Mucosa of descending colon (tissue), 3 donors: ENCODE measurements at places on chromosomes 12 and 14.

GRCh38 chr12:22733756-22734155 lies 108.8 kb downstream of the ETNK1 start:
- no peak for DNase-seq

DNA sequence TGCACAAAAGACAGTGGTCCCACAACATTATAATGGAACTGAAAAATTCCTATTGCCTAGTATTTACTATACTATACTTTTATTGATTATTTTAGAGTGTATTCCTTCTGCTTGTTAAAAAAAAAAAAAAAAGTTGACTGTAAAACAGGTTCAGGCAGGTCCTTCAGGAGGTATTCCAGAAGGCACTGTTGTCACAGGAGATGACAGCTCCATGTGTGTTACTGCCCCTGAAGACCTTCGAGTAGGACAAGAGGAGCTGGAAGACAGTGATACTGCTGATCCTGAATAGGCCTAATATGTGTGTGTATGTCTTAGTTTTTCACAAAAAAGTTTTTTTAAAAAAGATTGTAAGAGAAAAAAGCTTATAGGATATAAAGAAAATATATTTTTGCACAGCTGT lies 12.3 kb downstream of the UBE2N start:
- DNase-seq, result no peak

GRCh38 chr12:72368719-72369422 lies 96.7 kb downstream of the TRHDE start:
- no peak for DNase-seq

DNA sequence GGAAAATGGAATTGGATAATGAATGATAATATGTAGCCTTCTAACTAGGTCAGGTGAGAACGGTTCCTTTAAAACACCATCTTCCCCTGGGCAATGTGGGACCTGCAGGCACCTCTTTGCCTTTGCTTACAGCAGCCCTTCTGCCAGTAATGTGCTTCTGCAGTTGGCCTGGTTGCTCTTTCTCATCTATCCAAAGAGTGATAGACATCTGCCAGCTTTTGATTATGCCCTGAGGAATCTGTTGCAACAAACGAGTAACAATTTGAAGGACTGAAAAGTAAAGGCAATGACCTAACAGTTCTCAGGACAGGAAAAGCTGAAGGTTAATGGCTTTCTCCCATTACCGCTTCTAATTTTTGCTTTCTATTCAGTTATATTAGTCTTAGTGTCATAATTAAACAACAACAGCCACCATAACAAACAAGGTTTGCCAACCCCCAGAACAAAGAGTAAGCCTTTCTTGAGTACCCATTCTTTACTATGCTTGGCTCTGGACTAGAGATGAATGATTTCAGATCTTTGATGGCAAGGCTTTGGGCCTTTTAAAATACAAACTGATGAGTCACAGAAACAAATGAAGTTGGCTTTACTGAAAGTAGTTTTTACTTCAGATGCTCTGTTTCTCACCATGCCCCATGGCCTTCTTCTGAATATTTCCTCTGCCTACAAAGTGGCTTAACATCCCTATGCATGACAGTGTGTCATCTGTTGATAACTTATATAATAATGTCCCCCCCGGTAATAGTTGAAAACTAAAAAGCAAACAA lies 76.1 kb upstream of the KRR1 start:
- DNase-seq, result no peak

DNA sequence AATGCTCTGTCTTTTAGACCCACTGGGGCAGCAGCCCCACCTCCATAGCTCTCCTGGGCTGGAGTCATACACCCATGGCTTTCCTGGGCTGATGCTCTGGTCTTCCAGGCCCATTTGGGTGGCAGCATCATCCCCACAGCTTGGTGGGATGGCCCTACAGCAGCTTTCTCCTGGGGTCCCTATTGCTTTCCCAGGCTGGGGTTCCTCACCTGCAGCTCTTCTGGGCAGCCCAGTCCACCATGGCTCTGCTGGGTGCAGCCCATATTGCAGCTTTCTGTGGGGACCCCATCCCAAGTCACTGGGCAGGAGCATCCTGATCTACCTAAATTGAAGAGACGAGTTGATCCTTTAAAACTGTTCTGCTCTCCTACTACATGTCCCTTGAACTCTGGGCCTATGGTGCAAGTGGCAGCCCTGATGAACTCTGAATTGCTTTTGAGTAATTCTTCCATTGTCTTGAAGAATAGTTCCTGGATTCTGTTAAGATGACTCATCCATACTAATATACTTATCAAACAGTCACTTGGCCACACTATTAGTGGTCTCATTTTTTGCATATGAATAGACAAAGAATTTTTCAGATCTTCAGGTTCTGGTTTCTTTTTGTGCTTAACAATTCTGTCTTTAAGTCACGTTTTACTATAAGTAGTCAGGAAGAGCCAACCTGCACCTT lies 390.1 kb downstream of the DPF3 start:
- no peak for DNase-seq

DNA sequence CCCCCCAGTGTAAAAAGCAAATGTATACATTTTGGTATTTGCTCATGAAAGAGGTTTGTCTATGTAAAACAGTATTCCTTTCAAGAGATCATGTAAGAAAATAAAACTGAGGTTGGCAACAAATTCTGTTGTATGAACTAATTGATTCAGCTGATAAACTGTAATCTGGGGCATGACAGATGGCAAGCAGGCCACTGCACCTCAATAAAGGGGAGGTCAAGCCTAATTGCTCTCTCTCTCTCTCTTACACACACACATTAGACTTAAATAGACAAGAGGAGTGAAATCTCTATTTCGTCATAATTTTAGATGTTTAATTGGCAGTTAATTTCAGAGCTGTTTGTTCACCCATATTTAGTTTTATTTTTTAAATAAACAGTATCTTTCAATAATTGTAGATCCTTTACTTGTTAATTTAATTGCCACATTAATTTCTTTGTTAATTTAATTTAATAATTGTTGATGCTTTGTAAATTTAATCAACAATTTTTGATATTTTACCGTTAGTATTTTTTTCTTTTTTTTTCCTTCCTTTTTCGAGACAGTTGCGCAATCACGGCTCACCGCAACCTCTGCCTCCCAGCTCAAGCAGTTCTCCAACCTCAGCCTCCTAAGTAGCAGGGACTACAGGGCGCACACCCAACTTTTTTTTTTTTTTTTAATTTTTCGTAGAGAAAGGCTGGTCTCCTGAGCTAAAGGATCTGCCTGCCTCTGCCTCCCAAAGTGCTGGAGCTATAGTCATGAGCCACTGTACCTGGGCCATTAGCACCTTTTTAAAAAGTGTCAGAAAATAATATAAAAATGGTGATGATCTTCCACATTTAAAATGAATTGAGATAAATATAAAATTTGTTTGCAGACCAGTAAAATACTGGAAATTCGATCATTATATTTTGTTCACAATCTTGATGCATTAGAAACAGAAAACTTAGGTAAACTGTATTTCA lies 577.7 kb downstream of the SLC16A7 start:
- DNase-seq, result no peak

- DNase-seq, result no peak
These were observed 130.3 kb upstream of the FUT8 start for GRCh38 chr14:65281991-65282895.

- no peak for DNase-seq
These were observed 214.2 kb downstream of the CPNE8 start for GRCh38 chr12:38691164-38691563.

DNA sequence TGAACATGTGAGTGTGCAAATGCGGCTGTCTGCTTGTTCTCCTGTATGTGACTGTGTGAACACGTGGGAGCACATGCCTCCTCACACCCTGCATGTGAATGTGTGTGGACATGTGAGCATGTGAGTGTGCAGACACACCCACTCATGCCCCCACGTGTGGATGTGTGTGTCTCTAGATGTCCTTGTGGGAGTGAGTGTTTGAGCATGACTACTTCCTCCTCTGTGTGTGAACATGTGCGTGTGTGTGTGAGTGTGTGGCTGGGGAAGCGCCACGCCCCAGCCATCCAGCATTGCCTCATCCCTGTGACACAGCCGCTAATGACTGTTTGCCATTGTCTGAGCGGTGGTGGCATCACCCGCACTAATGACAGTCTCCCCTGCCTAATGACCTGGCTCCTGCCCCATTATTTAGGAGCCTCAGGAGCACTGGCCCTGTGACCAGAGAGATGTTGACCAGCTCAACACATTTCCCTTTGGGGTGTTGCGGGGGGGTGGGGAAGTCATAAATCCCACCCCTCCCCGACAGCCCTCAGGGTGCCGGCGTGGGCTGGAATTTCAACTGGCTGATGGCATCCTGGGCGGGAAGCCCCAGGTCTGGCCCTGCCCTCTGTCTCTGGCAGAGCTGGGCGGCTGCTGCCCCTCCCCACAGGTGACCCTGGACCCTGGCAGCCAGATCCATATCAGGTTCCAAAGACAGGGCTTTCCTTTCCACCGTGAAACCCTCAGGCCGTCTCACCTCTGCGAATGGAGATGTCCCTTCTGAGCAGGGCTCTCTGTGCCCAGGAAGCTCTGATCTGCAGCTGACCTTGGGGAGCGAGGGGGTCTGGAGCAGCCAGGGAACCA lies 11.5 kb upstream of the KRT80 start:
- DNase-seq, result peak; percentile 57

DNA sequence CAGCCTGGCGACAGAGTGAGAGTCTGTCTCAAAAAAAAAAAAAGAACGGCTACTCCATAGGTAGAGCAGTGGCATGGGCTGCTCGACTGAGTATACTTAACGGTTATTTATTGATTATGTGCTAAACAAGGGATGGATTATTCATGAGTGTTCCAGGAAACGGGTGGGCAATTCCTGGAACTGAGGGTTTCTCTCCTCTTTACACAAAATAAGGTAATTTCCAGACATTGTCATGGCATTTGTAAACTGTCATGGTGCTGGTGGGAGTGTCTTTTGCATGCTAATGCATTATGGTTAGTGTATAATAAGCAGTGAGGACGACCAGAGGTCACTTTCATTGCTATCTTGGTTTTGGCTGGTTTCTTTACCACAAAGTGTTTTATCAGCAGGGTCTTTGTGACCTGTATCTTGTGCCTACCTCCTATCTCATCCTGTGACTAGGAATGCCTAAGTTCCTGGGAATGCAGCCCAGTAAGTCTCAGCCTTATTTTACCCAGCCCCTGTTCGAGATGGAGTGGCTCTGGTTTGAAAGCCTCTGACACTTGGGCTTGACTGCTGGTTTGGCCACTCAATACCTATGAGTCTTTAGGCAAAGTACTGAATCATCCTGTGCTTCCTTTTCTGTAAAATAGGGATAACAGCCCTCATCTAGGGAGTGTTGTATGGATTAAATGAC lies 3.2 kb downstream of the DGLUCY start:
- DNase-seq, result no peak

GRCh38 chr14:61719344-61720293 lies 24.3 kb downstream of the HIF1A start:
- no peak for DNase-seq

- DNase-seq, result no peak
These were observed 125.6 kb downstream of the RGS6 start for GRCh38 chr14:72057701-72058285.

DNA sequence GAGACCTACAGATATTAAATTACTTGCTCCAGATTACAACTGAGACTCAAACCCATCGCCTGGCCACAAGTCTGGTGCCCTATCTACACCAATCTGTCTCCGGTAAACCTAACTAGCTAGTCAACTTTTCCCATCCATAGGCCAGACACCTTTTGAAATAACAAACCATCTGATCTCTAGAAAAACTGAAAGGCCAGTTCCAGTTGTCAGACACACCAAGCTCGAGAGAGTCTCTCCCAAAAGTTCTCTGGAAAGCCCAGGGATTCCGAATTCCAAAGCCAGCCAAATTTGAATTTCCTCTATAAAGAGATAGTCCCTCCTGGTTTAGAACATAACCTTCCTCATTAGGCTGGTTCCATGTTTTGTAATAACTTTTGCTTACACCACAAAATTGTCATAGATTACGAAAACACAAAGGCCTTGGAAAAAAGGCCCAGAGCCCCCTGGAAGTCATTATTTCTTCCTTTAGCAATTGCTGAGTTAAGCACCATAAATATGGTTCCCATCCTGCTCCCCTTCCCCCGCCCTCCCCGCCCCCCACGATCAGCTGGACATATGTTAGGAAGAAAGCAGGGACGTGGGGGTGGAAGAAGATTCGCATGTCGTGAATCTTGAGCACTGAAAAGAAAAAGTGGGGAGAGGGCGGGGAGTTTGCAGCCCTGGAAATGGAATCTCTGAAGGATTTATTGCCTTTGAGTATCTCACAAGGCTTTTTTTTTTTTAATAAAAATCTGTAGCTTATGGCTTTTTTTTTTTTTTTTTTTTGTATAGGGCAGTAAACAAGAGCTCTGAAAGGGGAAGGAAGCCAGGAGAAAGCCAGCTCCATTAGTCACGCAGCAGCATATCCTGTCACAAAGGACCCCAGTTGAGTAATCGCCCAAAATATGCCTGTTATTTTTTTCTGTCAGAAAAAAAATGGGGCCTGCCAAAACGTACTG lies 110.4 kb downstream of the ZFP36L1 start:
- DNase-seq, result no peak
